ENCODE measurements at places on chromosomes 1 and 21.

DNA sequence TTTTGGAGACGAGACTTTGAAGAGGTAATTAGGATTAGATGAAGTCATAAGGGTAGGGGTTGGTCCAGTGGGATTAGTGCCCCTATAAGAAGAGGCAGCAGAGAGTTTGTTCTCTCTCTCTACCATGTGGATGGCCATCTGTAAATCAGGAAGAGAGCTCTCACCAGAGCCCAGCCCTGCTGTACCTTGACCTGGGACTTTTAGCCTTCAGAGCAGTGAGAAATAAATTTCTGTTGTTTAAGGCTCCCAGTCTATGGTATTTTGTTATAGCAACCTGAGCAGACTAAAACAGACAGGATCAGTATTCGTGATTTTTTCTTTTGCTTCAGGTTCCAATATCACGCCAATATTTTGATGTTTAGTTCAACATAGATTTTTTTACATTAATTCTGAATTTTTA, 30.0 kb downstream of the TBX15 start:
- DNase-seq, result no peak

GRCh38 chr1:35569936-35570335, 3.2 kb upstream of the TFAP2E start:
- no peak for DNase-seq

DNA sequence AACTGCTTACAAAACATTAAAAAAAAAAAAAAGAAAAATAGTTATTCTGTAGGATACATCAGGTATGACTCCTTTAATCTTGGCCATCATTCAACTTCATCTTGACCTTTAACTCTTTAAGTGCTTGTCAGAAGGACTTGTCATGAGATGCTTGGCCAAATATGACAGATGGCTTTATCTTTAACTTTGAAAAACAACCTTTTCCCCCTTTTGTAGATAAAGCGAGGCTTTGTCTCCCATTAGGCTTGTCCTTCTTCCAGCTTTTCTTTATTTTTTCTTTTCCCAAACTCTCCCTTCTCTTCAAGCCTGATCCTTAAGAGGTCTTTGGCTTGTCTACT, 2.3 kb downstream of the SRSF10 start:
- no peak for DNase-seq

DNA sequence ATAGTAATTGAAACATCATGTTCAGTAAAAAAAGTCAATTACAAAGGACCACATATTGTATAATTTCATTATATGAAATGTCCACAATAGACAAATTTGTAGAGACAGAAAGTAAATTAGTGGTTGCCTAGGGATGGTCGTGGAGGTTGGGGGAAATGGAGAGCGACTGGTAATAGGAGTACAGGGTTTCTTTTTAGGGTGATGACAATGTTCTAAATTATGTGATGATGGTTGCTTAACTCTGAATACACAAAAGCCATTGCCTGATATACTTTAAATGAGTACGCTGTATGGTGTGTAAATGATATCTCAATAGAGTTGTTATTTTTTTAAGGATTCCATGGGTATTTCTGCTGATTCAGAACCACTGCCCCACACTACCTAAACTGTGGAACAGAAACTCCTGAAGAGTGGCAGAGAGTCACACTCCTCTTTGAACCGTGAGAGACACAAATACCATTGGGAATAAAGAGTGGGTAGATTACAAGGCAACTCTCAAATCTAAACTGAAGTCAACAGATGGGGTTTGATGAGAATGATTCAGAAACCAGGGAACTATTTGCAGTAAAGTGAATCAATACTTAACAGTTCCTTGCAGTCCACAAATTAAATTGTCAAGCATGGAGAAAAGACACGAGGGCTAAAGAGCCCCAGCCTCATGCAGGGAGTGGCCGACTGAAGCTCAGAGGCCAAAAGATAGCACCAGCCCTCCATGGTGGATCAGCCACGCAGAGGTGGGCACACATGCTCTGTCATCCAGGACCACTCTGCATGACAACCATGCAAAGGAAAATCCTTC, 118.0 kb downstream of the CAPN8 start:
- no peak for DNase-seq

DNA sequence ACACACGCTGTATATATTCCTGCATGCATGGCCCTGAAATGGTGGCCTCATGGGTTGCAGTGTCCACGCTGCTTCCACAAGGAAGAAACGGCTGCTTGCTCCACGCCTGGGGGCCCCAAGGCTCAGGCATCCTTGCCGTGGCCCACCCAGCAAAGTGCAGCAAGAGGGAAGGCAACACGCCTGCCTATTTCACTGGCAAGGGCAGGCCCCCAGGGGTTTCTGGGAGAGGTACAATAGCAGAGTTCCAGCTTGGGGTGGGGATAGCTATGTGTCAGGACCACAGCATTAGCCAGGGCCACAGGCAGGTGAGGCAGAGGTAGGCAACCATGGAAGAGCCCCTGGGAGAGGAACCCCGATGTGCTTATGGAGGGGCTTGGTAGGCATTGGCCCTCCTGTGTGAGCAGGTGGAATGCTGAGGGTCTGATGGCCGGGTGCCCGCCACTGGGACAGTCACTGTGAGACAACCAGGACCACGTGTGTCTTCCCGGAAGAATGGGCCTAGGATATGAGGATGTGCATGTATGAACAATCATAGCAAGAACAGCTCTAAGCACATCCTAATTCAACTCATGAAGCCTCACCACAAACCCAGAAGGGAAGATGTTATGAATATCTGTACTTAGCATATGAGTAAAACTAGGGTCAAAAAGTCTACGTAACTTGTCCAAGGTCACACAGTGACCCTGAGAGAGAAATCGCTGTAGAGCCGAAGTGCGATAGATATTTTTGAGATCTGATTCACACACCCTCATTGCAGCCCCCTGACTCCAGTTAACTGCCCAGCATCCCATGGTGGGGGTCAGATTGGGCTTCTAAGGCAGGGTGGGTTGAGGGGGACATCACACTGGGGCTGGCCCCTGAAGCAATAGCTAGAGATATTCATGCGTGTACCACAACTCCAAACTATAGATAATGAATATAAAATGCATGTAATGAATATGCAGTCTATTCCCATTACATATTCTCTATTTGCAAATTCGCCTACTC, 11.8 kb downstream of the TFF2 start:
- DNase-seq, result no peak

- DNase-seq, result no peak
These were observed 639 bp downstream of the IL20 start for GRCh38 chr1:206866062-206866461.

- no peak for DNase-seq
These were observed 17.5 kb upstream of the COL6A2 start for GRCh38 chr21:46080171-46081021.

- no peak for DNase-seq
These were observed 74.8 kb upstream of the ACTL8 start for GRCh38 chr1:17680308-17680707.

DNA sequence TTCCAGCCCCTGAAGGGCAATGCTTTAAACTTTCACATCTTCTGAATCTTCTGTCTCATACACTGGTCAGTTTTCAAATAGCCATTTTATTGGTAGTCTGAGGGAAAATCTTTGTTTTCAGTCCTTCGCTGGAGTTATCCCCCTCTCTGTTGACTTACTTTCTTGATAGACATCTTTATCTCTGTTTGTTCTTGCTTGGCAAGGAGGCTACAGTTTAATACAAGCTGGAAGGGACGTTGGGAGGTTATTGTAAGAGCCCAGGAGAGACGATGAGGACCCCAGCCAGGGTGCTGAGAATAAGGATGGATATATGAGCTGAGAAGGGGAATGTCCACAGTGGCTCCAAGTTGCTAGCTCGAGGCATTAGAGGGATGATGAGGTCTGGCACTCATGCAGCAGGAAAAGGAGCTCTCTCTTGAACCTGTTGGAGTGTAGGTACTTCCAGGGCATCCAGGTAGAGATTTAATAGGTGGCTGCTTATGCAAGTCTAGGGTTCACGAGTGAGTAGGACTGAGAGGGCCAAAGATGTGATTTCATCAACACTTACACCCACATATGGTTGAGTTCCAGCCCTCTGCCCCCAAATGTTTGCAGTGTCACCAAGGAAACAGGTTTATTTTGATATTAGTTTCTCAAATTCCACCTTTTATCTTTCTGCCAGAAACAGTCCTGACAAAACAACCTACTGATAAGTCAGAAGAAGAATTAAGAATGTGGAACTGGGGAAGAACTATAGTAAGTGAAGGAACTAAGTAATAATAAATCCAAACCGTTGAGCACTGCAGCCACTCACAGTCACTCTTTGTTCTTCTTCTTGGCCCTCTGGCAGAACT, 237.3 kb upstream of the PROX1 start:
- no peak for DNase-seq

DNA sequence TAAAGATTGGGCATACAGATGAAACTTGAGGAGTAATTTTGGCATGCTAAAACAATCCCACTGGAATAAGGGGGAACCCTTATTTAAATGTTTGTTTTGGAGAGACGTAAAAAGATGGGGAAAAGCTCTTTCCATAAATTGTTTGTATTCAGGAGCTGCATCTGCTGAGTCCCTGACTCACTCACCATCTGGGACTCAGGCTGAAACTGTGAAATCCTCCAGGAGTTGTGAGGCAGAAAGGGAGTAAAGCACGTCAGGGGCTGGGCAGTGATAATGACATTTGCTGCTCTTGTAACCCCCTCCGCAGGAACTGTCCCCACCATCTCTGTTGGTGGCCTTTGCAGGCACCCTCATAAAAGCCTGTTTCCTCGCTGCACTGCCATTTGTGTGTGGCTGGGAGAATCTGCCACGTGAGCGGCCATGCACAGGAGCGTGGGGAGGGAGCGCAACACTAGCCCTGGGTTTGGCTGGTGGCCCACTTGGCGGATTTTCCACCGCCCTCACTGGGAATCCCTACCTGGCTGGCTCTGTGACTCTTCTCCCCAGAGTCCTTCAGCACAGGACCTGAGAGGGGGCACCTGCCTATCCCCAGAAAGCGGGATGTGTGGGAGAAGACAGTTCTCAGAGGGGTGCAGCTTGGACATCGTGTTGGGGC, 45.3 kb downstream of the ZSCAN20 start:
- no peak for DNase-seq

DNA sequence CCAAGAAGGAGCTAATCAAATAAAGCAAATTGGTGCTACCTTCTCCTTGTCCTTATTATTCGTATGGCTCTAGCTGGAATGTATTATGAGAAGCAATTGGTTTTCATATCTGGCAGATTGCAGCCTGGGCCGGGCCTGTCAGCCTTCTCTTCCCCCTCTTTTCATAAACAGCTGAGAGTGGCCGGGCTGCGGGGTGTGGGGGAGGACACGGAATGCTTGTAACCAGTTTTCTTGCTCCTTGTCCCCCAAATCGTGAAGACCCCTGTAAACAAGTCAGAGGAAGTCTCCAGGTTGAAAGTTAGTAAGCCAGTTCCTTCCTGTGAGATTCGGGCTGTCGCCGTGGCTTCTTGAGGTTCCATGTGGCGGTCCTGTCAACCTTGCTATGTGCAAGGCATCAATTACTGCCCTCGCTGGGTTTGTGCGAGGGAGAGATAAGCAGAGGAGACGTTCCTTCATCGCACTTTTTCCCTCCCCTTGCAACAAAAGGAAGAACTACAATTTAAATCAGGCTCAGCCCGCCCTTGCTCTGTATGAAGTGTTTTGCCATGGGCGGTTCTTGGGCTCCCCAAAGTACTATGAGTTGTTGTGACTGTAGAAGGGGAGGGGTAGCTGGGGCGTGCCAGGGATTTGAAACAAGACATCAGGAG, 450.7 kb downstream of the CAMTA1 start:
- no peak for DNase-seq

- DNase-seq, result no peak
These were observed 154.8 kb upstream of the RGS18 start for GRCh38 chr1:192003295-192004077.

DNA sequence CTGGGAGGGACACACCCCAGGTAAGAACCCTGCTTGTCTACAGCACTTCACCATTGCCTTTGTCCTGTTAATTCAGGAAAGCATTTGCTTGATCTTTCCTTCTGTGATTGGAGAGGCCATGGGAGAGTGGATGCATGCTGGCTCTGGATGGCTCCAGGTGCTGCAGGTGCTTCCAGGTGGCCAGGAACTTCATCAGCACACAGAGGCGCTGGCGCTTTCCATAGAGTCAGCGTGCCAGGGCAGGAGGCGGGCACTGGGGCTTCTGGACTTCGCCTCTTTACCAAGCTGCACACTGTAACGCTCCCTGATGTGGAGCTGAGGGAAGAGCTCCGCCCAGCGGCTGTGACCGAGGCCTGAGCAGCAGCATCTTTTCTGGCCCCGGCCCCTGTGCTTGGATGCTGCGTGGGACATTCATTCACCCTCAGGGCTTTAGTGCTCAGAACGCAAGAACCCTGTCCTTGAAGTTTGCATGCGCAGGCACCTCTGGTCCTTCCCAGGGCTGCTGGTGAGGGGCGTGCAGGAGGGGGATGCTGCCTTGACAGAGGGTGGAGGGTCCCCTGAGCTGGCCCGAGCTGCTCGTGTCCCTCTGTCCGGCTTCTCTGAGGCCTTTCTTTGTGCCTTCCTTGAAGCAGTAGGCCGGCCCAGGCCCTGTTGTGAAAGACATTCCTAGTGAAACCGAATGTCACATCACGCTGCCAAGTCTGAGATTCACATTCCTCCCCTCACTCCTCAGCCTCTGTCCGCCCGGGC, 1.6 kb upstream of the MX2 start:
- DNase-seq, result peak; percentile 72

DNA sequence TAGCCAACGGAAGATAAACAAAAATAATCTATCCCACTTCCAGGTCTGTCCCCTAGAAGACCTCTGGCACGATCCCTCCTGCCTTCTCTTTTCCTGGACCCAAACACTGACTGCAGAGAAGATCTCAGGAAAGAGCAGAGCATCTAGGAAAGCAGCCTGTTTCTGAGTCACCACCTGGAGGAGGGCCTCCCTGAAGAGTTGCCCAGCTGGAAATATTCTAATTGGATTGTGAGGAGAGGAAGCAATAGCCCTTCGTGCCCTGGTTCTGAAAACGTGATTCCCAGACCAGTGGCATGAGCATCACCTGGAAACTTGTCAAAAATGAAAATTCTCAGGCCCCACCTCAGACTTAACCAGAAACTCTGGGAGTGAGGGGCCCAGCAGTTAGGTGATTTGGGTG, 411.1 kb downstream of the SETD4 start:
- no peak for DNase-seq

DNA sequence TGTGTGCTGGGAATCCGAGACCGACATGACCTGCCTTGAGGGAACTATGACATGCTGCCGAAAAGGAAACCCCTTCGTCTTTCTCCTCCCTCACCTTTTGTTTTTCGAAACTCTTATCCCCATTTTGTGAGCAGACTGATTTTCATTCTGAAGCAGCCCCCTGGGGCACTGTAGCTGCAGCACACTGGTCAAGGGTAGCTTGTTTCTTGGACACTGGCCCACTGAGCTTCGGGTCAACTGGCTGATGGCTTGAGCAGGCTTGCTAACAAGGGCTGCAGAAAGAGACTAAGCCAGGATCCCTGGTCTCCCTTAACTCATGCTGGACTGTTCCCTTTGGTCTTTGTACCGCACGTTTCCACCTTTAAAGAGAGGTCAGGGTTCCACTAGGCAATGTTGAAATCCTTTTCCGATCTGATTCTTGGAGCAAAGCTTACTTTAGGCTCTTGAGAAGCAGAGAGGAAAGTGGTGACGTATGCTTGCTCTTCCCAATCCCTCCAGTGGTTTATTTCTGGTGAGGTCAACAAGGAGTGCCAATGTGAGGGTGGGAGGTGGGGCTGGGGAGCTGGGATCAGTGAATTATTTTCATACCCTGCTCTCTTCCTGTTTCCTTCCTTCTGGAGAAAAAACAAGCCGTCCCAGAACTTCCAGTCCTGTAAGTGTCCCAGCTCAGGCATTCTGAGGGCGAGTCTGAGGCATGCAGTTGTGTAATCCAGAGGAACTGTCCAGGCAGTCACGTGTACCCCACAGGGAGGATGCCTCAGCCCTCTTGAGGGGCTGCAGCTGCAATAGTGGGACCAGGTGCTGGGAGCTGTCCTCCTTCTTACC, 7.6 kb downstream of the CYP4B1 start:
- no peak for DNase-seq

Data from NCI-H526 (cell line).